ENCODE measurements at places on chromosomes 7 and 10.

- DNase-seq, result no peak
Measured at GRCh38 chr10:82267465-82267864, 392.5 kb downstream of the NRG3 start.

DNA sequence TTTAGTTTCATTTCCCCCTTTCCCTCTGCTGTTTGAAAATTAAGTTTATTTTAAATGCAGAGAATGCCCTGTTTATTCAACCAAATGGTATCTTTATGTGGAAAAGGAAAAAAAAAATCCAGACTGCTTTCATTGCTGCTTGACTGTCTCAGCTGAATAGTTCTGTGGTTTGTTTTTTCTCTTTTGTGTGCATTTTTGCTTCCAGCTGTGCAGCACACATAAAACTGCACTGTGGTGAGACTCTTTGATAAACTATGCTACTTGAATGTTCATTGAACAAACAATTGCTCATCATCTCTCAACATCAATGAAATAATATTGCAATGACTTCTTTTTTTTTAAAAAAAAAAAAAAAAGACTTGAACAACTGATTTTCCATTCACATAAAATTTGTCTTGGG is 78.6 kb upstream of the GLI3 start:
- DNase-seq, result no peak

DNA sequence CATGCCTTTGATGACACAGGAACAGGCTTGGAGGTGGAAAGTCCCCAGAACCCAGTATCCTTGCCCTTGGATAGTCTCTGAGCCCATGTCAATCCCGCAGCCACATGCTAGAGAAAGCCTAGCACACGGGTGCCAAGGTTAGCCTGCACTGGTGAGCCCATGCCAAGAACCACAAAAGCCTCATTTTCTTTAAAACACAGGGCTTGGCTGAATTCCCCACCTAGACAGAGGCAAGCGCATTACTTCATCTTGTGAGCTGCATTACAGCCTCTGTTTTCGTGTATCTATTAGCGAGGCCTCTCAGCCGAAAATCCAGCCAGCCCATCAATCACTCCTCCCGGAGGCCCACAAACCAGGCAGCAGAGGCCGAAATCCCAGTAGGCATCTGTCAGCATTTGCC is 314.9 kb upstream of the AUTS2 start:
- DNase-seq, result no peak

- no peak for DNase-seq
Measured at GRCh38 chr10:118485641-118486040, 109.8 kb downstream of the PRLHR start.

GRCh38 chr7:112023786-112024185 is 182.4 kb downstream of the DOCK4 start:
- DNase-seq, result no peak

- DNase-seq, result no peak
Measured at GRCh38 chr7:117152213-117153007, 170.4 kb downstream of the WNT2 start.
